ENCODE measurements at places on chromosomes 3 and 15.

DNA sequence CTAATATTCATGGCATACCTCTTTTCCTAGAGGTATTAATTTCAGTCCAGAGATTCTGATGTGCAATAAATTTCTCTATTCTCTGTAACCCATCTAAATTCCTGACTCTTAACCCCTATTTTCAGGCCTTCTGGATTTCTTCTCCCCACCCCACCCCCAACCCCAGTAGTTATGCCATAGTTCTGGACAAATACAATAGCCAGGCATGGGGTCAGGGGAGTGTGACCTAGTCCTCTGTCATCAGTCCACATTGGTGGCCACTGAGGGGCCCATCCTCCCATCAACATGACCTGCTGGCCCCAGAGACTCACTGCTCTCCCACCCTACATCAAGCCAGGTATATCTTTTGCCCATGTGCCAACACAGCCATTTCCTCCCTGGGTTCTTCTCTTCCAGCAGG lies 3.8 kb upstream of the LIPC start:
- DNase-seq = no peak

GRCh38 chr3:42214064-42214463 lies 51.9 kb downstream of the CCK start:
- DNase-seq = peak; percentile 80

DNA sequence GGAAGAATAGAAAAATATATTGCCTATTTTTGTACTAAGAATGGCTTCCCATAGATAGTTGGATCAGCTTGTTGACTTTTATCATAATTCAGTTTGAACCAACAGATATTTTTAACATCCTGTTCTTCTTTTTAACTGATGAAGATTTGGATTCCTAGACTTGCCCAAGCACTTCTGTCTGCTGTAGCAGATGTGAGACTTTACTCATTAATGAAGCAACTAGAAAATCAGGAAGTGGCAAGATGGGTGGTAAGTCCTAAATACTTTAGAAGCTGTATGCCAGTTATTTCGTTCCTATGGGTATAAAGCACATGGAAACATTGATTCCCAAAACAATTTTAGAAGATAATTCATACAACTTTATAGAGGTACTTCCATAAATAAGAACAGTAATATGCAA lies 8.4 kb downstream of the PIGB start:
- DNase-seq = no peak

DNA sequence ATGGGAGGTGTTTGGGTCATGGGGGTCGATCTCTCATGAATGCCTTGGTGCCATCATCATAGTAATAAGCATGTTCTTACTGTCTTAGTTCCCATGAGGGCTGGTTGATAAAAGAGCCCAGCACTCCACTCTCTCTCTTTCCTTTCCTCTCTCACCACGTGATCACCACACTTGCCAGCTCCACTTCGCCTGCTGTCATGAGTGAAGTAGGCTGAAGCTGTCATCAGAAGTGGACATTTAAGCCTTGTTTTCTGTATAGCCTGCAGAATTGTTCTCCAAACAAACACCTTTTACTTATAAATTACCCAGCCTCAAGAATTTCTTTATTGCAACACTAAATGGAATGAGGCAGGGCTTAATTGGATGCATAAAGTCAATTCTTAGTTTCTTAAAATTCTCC lies 6.1 kb downstream of the OR5H1 start:
- DNase-seq = no peak

- DNase-seq = no peak
These were observed 6.3 kb downstream of the FRMD5 start for GRCh38 chr15:44188795-44189194.

GRCh38 chr3:182327196-182327681 lies 466.1 kb upstream of the ATP11B start:
- DNase-seq = no peak

- DNase-seq = no peak
These were observed 116.6 kb upstream of the IQSEC1 start for GRCh38 chr3:13189639-13190377.

DNA sequence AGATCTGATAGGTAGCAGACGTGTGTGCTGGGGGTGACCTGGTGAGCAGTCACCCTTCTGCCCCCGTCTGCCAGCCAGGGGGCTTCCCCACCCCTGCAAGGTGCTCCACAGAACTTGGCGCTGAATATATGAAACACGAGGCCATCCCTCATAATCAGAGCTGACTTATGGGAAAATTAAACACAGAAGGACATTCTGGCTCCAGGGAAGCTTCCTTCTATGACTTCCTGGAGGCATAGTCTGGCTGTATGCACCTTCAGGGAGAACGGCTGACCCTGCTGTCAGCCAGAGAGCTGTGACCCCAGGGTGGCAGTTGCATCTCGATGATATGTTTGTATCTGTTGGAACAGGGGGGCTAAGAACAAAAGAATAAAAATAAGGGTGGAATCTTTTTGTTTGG lies 26.6 kb upstream of the MRPS22 start:
- DNase-seq = no peak

GRCh38 chr3:188358787-188359493 lies 205.0 kb downstream of the LPP start:
- no peak for DNase-seq

DNA sequence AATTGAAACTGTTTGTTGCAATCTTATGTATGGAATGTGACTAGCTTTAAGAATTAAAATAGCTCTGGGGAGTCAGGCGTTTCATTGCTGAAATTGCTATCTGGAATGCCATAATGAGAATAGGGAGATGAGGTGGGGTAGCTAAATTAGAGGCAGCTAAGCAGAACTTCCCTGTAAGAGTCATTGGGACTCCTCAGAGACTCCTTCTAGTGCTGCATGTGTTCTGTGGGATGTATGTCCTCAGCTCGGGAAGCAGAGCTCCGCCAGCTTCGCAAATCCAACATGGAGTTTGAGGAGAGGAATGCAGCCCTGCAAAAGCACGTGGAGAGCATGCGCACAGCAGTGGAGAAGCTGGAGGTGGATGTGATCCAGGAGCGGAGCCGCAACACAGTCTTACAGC lies 57.4 kb downstream of the HMG20A start:
- no peak for DNase-seq

DNA sequence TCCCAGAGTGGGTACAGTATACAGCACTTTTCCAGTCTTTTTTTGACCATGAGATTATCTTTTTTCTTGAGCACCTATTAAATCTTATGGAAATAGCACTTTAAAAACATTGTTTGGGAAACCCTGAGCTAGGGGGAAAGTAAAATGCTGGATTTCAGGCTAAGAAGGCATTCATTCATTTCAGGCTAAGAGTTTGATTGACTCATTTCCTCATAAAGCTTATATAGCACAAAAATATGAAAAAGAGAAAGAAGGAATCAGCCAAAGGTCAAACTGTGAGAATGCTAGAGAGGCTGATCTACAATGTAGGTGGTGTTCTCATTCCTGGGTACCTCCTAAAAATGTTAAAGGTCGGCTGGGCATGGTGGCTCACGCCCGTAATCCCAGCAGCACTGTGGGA lies 10.5 kb downstream of the TTC23 start:
- DNase-seq = no peak

GRCh38 chr3:56347219-56347871 lies 120.9 kb downstream of the ERC2 start:
- DNase-seq = no peak

GRCh38 chr15:59830873-59831272 lies 141.8 kb upstream of the BNIP2 start:
- no peak for DNase-seq

DNA sequence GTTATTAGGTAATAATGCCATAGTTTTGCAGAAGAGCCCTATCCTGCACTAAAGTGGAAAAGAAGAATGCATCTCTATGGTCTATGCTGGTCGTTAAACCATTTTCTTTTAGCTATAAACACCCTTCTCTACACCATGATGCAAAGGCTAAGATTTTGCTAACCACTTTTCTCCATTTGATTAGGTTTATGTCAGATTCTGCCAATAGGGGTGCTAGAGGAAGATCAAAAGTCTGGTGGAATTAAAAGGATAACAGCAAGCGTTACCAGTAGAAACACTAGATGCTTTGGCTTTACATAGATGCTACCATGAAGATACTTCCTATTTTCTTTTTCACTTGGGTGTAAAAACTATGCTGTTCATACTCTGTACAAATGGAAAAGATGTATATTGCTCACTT lies 669.8 kb upstream of the ARPP21 start:
- no peak for DNase-seq

DNA sequence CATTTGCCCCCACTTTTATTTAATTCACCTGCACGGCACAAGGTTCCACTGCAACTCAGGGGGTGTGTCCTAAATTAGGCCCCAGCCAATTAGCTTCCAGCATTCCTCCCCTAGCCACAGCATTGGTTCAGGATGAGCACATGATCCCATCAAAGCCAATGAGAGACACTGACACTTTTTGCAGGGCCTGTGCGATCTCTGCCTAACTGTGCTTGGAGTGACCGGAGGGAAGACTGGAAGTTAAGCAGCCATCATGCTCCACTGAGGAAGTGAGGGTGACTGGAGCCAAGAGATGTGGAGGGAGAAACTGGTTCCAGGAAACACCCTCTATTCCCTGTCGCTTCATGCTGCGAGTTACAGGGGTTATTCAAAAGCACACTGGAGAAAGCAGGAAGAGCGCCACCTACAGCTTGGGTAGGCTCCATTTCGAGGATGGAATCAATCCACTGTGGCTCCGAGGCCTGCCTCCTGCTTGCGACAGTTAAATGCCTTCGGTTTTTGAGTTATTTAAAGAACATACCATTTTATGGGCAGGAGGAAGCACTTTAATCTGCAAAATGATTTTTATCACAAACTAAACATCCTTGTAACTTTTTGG lies 122.2 kb upstream of the WNT5A start:
- no peak for DNase-seq

- no peak for DNase-seq
These were observed 4.9 kb upstream of the MKRN2OS start for GRCh38 chr3:12549971-12550760.

GRCh38 chr3:31974964-31975363 lies 6.1 kb downstream of the OSBPL10 start:
- DNase-seq = no peak

DNA sequence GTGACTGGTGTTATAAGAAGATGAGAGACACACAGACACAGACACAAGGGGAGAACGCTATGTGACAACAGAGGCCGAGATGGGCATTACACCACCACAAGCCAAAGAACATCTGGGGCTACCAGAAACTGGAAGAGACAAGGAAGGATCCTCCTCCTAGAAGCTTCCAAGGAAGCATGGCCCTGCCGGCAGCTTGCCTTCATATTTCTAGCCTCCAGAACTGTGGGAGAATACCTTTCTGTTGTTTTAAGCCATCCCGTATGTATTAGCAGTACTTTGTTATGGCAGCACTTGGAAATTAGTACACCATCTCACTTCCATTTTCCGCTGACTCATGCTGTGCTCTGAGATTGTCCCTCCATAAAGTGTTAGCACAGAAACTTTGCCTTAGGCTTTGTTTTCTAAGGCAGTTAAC lies 38.7 kb upstream of the CA12 start:
- peak; percentile 8 for DNase-seq

DNA sequence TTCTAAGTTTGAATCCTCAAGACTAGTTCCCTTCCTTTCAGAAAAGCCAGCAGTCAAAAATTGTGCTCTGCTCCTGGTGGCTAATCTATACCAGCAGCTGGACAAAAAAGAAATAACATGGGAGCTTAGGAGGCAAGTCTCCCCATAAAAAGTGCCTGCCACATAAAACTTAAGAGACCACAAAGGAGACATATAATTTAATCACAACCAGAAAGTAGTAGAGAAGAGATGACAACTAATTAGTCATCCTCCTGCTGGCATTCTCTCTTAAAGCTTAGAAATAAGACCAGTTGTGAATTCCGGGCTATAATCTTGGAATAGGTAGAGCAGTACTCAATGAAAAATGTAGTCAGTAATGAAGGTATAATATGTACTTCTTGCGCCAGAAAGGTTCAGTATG lies 20.2 kb upstream of the IMPG2 start:
- no peak for DNase-seq

DNA sequence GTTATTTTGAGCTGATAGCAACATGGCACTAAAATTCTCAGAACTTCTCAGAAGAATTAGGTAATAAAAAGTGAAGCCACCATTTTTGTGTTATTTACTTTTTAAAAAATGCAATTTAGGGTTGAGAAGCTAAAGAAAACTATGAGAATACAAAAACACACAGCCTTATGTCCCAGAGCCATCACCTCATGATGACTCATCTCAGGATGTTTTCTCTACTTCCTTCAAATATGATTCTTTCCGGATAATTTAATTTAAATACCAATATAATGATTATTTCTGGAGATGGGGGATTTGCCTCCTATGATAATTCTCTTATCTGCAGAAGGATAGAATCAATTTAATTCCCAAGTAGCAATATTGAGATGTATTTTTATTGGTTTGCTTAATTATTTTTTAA lies 105.6 kb upstream of the BFSP2 start:
- DNase-seq = no peak

DNA sequence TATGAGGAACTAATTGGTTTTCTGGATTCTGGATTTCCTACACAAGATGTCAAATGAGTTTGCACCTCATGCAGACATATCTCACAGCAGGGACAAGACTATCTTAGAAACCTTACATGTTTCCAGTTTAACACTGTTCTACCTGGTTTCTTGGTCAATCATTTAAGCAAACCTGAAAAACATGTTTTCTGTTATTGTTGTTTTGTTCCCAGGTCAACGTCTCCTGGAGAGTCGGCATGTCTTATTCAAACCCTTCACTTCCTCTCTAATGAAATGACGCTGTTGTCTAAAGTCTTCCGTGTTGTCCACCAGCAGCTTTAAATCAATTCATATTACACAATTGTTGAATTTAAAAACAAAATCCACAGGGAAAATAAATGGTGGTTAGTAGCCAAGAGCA lies 150.9 kb downstream of the CNTN3 start:
- DNase-seq = no peak

DNA sequence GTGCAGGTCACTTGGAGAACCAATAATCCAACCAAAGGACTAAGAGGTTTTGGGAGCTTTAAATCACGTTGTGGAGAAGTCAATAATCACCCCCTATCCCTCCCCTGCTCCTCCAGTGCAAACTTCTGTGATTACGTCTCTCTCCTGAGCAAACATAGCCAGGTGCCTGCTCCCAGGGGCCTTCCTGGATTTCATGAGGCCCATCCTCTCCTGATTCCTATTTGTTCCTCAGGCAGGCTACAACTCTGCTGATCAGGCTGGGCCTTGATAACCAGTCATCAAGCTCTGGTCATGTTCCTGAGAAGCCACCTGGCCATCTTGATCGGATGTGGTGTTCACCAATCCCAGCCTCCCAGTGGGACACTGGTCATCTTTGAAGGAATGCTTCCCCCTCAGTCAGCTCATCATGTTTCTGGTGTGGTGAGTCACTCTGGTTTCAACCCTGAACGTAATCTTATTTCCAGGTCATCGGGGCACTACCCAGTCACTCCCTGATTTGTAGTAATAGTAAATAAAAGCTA lies 2.9 kb upstream of the ZNF710 start:
- peak; percentile 69 for DNase-seq
